ENCODE measurements at places on chromosomes 13 and 19.
A peak's percentile ranks its signal among the peaks of the same experiment; 100 is the strongest.

DNA sequence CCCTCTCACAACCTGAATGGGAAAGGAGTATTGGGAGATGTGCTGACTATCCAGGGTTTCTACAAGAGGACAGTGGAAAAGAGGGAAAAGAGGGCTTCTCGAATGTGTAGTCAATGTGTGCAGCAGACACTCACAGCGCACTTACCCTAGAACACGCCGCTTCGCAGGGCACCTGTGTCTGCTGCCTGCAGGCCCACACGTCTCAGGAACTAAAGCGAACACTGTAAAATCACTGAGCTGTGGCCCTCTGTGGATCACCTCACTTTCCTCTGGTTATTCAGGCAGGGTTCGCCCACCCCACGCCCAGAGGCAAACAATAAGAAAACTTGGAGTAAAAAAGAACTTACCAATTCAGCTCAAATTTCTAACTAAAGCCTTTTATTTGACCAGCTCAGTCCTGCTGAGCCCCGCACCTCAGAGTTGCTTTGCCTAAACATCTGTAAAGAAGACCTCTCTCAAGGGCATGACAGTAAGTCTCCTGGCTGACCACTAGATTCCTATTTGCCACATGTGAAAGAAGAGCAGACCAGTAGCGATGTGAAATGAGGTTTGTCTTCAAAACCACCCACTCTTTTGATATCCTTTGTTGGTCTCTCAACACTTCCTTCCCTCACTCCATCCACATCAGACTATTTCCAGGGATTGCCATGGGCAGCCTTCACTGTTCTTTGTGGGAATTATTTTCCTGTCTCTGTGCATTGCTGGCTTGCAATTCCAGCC, 19.3 kb upstream of the DOCK9 start:
- H3K27ac ChIP-seq: peak overlapping the region; percentile 92
- H3K36me3 ChIP-seq: peaks cover 4% of the 10 kb centered on the region
- H3K4me3 ChIP-seq: no peak overlapping the region
- no peak for DNase-seq
- H3K27me3 ChIP-seq: no peaks in the 10 kb centered on the region

GRCh38 chr13:85278851-85279250, 520.4 kb downstream of the SLITRK6 start:
- no peak overlapping the region for H3K4me3 ChIP-seq
- no peaks in the 10 kb centered on the region for H3K27me3 ChIP-seq
- no peaks in the 10 kb centered on the region for H3K36me3 ChIP-seq
- DNase-seq: no peak
- no peaks in the 10 kb centered on the region for H3K4me1 ChIP-seq

DNA sequence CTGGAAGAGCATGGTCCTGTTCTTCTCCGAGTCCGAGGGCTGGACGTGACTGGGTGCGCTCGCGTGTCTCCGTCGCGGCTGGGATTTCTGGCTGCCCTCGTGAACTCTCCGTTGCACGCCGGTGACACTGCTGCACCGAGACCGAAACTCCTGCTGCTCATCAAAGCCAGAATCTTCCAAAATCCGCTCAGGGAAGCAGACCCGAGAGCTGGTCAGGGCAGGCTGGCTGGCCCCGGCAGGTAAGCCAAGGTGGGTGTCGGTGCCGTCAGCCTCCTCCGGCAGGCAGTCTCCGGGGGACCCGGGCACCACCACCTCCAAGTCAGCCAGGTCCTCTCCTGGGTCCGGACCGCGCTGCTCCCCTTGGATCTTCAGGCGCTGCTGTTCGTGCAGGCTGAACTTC, 119.9 kb downstream of the TBC1D4 start:
- H3K27ac ChIP-seq: no peak overlapping the region
- peaks cover 4% of the 10 kb centered on the region for H3K4me1 ChIP-seq
- H3K4me3 ChIP-seq: no peak overlapping the region
- no peak for DNase-seq

GRCh38 chr13:34988330-34988791, 46.3 kb downstream of the NBEA start:
- H3K36me3 ChIP-seq: peaks cover 2% of the 10 kb centered on the region
- DNase-seq: no peak
- H3K4me3 ChIP-seq: no peak overlapping the region
- H3K4me1 ChIP-seq: no peaks in the 10 kb centered on the region
- no peaks in the 10 kb centered on the region for H3K27me3 ChIP-seq
- H3K27ac ChIP-seq: no peak overlapping the region

DNA sequence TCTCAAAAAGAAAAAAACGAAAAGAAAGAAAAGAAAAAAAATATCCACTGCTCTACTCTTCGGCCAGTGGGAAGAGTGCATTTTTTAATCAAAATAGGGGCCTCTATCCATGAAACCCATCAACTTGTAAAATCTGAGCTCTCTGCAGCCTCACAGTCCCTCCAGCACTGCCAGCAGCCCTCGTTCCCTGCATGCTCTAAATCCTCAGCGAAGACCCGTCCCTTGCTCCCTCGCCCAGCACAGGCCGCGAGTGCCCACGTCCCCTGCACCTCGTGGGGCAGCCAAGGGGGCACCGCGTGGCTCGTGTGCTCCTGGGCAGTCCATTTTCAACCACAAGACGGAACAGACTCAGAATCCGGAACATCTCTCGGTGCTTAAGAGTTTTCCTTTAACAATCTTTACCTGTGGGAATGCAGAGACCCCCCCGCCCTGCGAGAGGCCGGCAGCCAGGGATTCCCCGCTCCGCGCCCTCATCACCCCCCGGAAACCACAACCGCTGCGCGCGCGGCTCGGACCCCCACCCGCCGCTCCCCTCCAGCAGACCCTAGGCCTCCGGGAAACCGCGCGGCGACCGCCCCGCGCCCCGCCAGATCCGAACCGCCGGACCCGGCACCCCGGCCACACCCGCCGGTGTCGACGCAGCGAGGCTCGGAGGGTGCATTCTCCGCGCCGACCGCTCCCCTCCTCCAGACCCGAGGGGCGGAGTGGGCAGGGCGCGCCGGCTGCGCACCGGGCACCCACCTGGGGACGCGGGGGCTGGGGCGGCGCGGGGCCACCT, 638 bp downstream of the ANKRD27 start:
- peaks cover 2% of the 10 kb centered on the region for H3K36me3 ChIP-seq
- H3K4me3 ChIP-seq: peak overlapping the region; percentile 94
- DNase-seq: no peak
- peak overlapping the region; percentile 80 for H3K27ac ChIP-seq
- peaks cover 33% of the 10 kb centered on the region for H3K4me1 ChIP-seq
- H3K27me3 ChIP-seq: peaks cover 9% of the 10 kb centered on the region

GRCh38 chr13:112638919-112639318, 50.9 kb upstream of the ATP11A start:
- peaks cover 9% of the 10 kb centered on the region for H3K4me1 ChIP-seq
- no peak for DNase-seq
- H3K27me3 ChIP-seq: peaks cover 69% of the 10 kb centered on the region

DNA sequence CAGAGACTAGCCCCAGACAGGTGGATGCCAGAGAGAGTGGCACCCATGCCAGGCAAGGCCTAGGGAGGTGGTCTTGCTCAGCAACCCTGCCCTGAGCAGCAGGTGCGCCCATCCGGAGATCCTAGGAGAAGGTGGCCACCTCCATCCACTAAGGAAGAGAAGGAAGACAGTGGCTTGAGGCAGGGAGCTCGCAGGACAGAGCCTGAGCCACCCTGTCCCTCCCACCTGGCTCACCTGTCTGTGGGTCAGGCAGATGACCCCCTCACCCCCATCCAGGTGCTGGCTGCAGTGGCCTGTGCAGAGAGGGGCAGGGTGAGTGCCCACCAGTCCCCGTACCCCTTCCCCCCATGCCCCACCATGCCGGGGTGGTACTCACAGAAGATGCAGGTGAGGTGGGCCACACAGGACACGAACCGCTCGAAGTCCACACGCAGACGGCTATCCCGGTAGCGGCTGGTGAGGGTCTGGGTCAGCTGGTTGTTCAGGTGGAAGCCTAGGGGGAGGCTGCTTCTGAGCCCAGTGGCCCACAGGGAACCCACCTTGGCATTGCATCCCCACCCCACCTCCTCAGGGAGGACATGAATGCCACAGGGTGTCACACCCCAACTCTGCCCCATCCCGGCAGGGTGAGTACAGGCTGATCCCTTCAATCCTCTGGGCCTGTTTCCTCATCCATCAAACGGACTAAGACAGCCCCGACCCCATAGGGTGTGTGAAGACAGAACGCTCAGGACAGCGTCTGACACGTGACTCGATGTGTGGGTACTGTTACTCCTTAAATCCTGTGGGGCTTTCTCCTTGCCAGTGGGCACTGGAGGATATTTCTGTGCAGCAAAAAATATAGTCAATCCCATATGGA, 13.3 kb downstream of the CAPN12 start:
- no peak for DNase-seq
- H3K4me3 ChIP-seq: no peak overlapping the region
- H3K27me3 ChIP-seq: no peaks in the 10 kb centered on the region

- H3K36me3 ChIP-seq: peaks cover 21% of the 10 kb centered on the region
- DNase-seq: no peak
- peak overlapping the region; percentile 84 for H3K27ac ChIP-seq
- H3K4me3 ChIP-seq: no peak overlapping the region
These were observed 68.6 kb upstream of the TEX29 start for GRCh38 chr13:111251646-111252445.

DNA sequence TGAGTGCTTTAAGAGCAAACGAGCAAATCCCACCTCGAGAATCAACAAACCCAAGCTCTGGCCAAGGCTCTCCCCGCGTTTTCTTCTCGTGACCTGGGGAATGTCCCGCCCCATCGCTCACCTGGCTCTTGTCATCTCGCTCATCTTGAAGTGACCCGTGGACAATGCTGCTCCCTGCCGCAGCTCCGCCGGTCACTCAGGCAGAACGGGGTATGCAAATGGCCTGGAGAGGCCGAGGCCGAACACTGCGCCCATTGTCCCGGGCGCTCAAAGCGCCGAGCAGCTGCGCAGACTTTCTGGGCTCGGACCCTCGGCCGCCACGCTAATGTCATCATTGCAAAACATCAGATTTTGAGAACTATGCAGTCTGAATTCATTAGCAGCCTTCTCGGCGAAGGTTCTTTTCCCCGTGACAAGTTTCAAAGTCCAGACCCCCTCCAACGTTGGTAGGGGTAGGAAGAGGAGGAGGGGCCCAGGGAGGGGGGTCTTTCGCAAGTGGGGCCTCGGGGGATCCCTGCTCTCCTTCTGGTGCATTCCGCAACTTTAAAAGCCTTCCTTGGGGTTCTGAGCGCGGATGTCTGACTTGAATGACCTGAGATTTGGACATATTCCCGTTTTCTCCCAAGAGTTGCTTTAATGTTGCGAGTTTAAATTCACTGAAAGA, 39.7 kb downstream of the SOX1 start:
- no peak overlapping the region for H3K4me3 ChIP-seq
- H3K27ac ChIP-seq: no peak overlapping the region
- DNase-seq: no peak
- H3K27me3 ChIP-seq: peaks cover 65% of the 10 kb centered on the region

DNA sequence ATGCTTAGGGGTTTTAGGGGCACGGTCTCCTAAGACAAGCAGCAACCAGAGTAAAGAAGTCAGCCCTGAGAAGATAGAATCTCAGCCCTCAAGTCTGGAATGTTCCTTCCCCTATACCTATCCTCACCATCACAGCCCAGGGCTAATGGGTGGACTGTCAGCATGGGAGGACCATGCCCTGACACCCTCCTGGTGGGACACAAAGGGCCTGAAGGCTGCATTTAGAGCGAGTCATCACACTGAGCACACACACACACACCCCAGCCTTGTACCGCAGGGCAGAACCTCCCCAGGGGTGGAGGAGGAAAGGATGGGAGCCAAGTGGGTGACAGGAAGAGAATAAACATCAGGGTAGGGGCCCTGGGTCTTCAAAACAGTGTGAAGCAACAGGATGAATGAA, 174.8 kb upstream of the SERP2 start:
- H3K4me3 ChIP-seq: no peak overlapping the region
- H3K27ac ChIP-seq: no peak overlapping the region
- peaks cover 5% of the 10 kb centered on the region for H3K36me3 ChIP-seq
- H3K27me3 ChIP-seq: peaks cover 10% of the 10 kb centered on the region
- DNase-seq: no peak

All from T-helper 17 cell (primary cell).